ENCODE measurements at places on chromosomes 5 and 9.

GRCh38 chr5:163094492-163095180 lies 342.8 kb upstream of the CCNG1 start:
- no peak for DNase-seq

DNA sequence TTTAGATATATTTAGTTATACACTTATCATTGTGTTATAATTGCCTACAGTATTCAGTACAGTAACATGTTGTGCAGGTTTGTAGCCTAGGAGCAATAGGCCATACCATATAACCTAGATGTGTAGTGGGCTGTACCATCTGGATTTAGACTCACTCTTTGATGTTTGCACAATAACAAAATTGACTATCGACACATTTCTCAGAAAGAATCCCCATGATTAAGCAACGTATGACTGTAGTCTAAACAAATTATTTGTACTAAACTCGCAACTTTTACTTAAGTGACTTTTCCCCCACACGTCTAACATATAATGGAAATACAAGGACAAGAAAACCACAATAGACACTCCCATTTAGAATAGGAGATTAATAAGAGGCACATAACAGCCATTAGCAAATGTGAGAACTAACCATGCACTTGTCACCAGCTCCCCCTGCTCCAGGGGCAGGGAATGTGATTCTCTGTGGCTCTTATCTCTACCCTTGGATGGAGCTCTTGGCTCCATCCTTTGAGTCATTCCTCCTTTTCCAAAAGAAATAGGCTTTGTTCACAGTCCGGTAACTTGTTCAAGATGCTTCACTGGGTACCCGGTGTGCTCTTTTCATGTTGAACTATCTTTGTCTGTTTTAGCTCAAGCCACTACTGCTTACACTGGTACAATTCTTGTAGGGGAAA lies 8.7 kb upstream of the B4GALT1 start:
- DNase-seq: no peak

DNA sequence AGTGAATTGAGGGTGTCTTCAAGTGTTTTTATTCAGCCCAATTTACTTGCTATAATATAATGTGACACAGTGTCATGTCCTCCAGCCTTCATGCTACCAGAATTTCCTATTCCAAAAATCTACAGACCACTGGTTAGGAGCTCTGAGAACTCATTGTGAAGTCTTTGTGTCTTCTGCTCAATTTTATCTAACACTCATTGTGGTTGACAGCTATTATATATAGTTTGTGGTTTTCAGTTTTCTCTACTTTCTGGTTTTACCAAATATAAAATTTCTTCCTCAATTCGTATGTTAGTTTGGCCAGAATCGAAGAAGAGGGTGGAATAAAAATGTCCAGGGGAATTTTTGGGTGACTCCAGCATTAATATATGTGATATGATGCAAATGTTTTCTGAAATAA lies 509.3 kb upstream of the NUDT12 start:
- DNase-seq: no peak

DNA sequence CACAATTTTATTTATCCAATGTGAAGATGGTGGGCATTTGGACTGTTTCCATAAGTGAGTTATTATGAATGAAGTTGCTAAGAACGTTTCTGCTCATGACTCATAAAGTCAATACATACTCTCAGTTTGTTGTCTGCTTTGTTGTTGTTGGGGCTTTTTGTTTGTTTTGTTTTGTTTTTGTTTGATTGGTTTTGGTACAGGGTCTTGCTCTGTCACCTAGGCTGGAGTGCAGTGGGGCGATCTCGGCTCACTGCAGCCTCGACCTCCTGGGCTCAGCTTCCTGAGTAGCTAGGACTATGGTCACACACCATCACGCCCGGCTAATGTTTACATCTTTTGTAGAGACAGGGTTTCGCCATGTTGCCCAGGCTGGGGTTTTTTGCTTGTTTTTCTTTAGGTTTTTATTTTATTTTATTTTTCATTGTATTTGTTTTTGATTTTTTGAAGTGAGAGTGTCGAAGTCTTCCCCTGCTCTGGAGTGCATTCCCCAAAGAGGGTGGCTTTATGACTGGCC lies 18.0 kb downstream of the TRIM7 start:
- DNase-seq: no peak

- DNase-seq: peak; percentile 77
Observed at GRCh38 chr9:71285191-71285656, 163.8 kb upstream of the TRPM3 start.

GRCh38 chr5:127577458-127577857 lies 60.0 kb downstream of the PRRC1 start:
- peak; percentile 31 for DNase-seq

DNA sequence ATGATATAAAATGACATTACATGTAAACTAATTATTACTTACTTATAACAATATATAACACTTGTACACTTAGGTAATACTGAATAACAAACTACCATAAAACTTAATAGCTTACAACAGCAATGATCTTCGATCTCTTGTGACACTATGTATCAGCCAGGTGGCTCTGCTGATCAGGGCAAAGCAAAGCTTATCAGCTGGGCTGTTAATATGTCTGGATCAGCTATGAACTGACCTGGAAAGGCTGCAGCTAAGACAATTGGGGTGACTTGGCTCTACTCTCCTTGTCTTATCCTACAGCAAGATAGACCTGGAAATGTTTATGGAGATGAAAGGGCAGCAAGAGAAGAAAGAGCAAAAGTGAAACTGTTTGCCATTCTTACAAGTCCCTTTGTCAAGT lies 511.3 kb downstream of the TLR4 start:
- no peak for DNase-seq

DNA sequence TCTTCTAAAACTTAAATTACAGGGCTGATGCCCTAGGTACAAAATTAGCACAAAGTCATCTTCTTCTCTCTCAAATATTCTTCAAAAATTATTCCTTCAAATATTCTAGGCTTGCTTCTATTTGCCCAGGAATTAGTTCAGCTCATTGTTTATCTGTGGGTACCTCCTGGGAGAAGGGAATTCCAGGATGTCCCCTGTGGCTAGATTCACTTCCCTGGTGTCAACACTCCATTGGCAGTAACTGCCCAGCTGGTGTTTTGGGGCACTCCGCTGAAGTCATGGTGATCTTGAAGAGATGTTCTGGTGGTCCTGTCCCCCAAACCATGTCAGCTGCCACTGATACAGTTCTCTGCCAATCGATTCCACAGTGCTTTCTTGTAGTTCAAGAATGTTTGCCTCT lies 26.2 kb upstream of the TGFBR1 start:
- DNase-seq: no peak

DNA sequence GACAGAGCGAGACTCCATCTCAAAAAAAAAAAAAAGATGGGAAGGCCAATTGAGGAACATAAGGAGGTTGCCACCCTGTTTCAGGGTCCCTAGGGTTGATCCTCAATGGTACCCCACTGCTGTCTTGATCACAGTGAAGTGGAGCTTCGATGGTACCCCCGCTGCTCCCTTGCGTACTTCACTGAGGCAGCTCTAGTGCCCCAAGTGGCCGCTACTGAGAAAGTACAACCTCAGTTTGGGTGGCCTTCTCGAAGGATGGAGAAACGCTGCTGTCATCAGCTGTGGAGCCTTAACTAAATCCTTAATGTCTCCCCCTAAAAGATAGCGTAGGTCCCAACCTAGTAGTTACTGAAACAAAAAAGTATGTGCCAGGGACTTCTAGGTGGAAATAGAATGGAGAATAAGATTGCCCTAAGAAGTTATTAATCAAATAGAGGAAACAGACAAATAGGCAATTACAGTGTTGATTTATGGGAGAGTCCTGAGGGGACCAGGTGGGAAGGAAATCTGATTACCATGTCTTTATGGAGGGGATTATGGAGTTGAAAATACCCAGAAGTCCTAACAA lies 6.3 kb downstream of the TESK1 start:
- DNase-seq: peak; percentile 44

- DNase-seq: no peak
Observed at GRCh38 chr5:72646246-72646866, 139.1 kb upstream of the ZNF366 start.

DNA sequence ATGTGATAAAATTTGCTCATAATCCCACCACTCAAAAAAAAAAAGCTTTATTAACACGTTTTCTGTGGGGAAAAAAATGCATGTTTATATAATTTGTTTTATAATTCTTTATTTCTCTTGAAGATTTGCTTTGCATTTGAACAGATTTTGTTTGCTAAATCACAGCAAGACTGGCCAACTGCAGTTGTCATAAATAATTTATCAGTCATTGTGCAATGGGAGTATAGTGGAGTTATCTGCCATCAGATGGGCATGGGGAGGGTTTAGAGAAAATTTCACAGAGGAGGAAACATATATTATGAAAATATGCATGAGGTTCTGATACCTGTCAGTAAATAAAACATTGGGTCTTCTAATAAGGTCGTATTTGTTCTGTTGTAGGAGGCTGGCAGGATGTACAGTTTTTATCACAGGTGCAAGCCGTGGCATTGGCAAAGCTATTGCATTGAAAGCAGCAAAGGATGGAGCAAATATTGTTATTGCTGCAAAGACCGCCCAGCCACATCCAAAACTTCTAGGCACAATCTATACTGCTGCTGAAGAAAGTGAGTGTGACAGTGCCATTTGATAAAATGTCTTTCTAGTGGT lies 23.8 kb downstream of the HSDL2 start:
- DNase-seq: no peak

- no peak for DNase-seq
Observed at GRCh38 chr5:93967923-93968322, 226.5 kb upstream of the POU5F2 start.

- no peak for DNase-seq
Observed at GRCh38 chr5:103514371-103514770, 48.2 kb downstream of the NUDT12 start.

DNA sequence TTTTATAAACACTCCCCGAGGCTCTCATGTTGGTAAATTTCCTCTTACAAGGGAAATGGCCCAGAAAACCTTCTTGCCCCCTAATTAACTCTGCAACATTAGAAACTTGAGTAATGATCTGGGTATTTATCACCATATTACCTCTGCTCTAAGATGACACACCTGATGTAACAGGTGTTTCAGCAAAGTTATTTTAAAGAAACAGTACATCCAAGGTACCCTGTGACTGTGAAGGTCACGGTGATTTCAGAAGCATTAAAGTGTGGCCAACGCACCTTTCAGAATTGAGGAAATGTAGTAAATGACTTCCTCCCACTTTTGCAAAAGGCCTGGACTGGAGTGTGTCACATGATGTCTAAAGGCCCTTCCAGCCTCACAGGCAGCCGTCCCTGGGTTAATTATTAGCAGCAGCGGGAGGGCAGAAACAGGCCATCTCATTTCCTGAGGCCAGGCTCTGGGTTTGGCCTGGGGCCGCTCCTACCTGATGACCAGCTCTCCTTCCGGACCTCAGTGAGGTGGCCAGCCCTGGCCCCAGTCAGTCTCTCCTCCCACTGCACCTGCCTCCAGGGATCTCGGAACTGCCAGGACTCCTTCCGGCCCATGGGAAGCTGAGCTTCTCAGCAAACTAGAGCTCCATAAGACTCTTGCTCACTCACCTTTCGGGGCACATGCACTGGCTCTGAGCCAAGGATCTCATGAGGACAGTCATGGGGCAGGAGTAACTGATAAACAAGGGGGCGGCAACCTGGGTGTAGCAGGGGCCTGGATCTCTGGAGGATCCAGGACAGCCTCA lies 20.7 kb downstream of the PTPN3 start:
- no peak for DNase-seq

- no peak for DNase-seq
Observed at GRCh38 chr5:14510156-14510734, 71.3 kb upstream of the OTULINL start.

GRCh38 chr9:97675655-97676054 lies 21.5 kb downstream of the XPA start:
- DNase-seq: no peak

GRCh38 chr9:131492070-131492469 lies 10.6 kb upstream of the POMT1 start:
- DNase-seq: no peak

GRCh38 chr9:108710424-108710823 lies 145.4 kb downstream of the ACTL7B start:
- no peak for DNase-seq

GRCh38 chr9:116749176-116749575 lies 62.1 kb downstream of the TRIM32 start:
- DNase-seq: no peak
